Daoy (cell line): ENCODE measurements at places on chromosomes 3 and 15. TPM values are rescaled to one million over a fixed set of nuclear protein-coding genes. Genes with fewer than 3 reads are reported as not detected.

Gene TGM5
- 0.51 TPM in 1 of 2 replicates, not detected in the other for total RNA-seq

- DNase-seq = peak; percentile 95
Measured at GRCh38 chr15:82132742-82133141, 86.9 kb upstream of the MEX3B start.

Gene FGF12
- total RNA-seq = 0.69 and 2.0 TPM in 2 replicates

Gene CCR9
- not detected in 2 replicates for total RNA-seq

Gene FOXB1
- total RNA-seq = 0.06 TPM in 1 of 2 replicates, not detected in the other

GRCh38 chr15:101025896-101026631, 106.9 kb downstream of the LRRK1 start:
- DNase-seq = no peak

GRCh38 chr15:77457191-77457904, 36.7 kb downstream of the HMG20A start:
- DNase-seq = peak; percentile 22

GRCh38 chr3:170233530-170233929, 11.3 kb downstream of the PRKCI start:
- no peak for DNase-seq

GRCh38 chr15:28932361-28932760, 46.6 kb downstream of the APBA2 start:
- no peak for DNase-seq

Gene HDAC11
- total RNA-seq = 1.9 and 7.1 TPM in 2 replicates

DNA sequence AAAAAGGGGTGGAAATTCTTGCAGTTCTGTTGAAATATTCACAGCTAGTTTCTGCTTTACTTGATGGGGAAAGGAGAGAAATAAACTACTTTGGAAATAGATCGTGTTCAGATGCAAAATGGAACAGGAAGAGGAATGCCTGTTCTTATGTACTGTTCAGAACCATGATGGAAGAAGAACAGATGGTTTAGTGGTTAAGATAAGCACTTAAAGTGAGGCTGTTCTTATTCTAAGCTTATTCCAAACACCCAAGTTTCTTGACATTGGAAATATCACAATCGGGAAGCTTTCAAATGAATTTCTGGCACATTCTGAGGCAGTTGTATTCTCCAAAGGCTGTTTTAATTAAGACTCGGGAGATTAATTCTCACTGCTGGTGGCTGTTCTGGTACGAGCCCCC, 228.5 kb downstream of the LSAMP start:
- DNase-seq = no peak

Gene GOLGA6L4
- total RNA-seq = under 0.01 and 0.09 TPM in 2 replicates
